ENCODE measurements at places on chromosomes 5 and 9.

- DNase-seq = no peak
Measured at GRCh38 chr5:1789834-1790471, 9.7 kb downstream of the MRPL36 start.

DNA sequence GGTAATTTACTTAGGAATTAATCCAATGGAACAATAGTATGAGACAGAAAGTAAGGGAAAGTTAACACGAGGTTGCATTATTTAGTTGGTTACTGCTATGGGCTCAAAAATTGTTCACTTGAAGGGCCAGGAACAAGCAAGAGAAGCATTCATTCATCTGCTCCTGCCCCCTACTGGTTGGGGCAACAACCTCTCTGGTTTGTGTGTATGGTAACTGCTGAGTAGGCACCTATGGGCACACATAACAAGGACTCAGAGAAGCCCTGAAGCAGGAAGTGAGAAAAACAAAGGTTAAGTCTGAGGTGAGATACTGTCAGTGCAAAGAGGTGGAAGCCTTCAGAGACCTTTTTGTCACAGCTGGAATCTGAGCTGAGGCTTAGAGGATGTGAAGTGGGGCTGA is 34.4 kb upstream of the RANBP6 start:
- no peak for DNase-seq

DNA sequence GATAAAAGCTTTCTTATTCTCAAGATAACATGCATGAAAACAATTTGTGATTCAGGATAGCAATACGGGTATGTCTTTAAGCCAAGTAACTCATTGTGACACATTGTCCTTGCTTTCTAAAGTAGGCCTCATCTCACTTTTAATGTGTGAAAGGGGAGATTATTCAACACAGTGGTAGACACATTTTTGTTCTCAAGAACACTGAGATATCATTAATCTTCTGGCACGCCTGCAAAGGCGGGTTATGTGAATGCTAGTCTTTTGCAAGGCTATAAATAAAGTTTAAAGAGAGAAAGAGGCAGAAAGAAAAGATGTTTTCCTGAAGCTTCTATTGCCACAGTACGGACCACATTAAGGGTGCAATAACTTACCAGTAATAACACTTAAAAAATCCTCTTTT is 181.8 kb upstream of the MEF2C start:
- DNase-seq = no peak

GRCh38 chr9:95435074-95435728 is 81.6 kb downstream of the PTCH1 start:
- no peak for DNase-seq

DNA sequence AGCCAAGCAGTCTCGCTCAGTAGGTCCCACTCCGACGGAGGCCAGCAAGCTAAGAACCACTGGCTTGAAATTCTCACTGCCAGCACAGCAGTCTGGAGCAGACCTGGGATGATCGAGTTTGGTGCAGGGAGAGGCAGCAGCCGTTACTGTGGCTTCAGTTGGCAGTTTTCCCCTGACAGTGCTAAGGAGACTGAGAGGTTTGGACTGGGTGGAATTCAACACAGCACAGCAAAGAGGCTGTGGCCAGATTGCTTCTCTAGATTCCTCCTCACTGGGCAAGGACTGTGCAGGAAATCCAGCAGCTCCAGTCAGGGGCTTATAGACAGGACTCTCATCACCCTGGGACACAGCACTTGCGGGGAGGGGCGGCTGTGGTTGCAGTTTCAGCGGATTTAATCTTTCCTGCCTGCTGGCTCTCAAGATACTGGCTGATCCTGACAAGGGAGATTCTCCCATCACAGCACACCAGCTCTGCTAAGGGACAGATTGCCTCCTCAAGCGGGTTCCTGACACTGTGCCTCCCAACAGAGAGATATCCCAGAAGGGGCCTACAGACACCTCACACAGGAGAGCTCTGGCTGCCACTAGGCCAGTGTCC is 122.1 kb downstream of the YIPF5 start:
- no peak for DNase-seq

DNA sequence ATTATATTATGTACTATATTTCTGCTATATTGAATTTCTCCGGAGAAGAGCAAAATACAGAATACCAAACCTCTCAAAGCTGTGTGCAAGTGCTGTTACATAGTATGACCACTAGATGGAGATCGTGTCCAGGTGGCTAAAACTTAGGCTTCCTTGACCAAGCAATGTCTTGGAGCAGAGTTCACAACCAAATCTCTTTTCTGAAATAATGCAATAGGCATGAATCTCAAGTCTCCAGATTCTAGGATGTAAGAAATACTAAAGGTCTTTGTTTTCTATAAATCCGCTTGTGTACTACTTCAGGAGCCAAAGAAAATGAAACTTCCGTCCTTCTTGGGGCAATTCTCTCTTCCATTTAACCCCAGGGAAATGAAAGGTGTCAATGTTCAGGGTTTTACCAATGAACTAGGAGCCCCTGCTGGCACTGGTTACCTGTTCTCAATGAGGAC is 181.5 kb upstream of the RAI14 start:
- DNase-seq = peak; percentile 43

- DNase-seq = no peak
Measured at GRCh38 chr5:10920400-10920799, 159.4 kb upstream of the DAP start.

DNA sequence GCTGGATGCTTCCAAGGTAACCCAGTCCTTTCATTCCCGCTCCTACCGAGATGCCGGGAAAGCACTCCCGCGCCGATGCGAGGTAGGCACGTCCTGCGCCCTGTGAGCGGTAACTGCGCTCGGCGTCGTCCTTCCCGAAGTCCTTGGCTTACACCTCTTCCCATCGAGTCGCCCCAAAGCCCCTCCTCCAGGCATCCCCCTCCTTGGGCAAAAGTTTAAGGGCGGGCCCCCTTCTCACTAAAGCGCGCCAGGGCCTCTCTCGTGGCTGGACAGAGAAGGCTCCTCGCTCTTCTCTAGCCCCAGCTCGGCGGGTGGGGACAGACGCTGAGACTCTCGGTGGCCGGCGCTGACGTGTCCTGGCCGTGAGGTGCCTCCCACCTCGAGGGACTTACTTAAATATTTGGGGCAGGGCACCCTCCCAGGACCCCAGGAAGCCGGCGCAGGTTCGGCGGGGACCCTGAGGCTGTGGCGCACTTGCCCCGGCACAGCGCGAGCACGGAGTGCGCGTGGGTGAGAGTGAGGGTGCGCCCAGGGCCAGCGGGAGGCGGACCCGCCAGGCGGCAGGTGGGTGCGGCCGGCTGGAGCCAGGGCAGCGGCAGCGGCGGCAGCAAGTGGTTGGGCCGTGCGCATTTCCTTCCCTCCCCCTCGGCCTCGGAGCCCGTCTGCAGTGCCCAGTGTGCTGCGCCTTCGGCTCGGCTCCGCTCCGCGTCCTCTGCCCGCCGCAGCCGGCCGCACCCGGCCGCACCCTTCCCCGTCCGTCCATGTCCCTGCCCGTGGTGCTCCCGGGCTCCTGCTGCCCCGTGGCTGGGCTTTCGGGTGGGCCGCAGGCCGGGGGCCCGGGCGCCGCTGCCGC is at the start of gene ENTREP1:
ENTREP1 (plus strand) TSS at position 667 of the 853 bp plus-strand sequence; CDS start at position 762, 95 bp downstream.
- no peak for DNase-seq

- DNase-seq = no peak
Measured at GRCh38 chr5:119410448-119411159, 41.7 kb upstream of the HSD17B4 start.

- no peak for DNase-seq
Measured at GRCh38 chr5:154268073-154268472, 77.5 kb downstream of the GALNT10 start.

DNA sequence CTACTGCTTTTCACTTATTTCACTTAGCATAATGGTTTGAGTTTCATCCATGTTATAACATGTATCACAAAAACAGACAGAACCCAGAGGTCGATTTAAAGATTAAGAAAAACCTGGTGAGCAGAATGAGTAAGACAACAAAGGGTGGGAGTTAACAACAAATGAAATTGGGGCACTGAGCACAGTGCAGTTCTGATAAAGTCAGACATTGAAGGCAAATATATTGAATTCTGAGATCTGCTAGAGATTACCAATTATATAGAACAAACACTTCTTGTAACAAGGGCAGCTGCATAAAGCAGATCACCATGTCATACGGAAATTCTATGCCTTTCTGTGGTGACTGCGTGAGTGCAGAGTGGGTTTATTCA is 517.3 kb upstream of the RORB start:
- DNase-seq = no peak

Data from CD14-positive monocyte (primary cell).